ENCODE measurements at places on chromosomes 1 and 21.

- no peak for DNase-seq
Measured at GRCh38 chr1:15735304-15736037, 587 bp upstream of the SLC25A34 start.

DNA sequence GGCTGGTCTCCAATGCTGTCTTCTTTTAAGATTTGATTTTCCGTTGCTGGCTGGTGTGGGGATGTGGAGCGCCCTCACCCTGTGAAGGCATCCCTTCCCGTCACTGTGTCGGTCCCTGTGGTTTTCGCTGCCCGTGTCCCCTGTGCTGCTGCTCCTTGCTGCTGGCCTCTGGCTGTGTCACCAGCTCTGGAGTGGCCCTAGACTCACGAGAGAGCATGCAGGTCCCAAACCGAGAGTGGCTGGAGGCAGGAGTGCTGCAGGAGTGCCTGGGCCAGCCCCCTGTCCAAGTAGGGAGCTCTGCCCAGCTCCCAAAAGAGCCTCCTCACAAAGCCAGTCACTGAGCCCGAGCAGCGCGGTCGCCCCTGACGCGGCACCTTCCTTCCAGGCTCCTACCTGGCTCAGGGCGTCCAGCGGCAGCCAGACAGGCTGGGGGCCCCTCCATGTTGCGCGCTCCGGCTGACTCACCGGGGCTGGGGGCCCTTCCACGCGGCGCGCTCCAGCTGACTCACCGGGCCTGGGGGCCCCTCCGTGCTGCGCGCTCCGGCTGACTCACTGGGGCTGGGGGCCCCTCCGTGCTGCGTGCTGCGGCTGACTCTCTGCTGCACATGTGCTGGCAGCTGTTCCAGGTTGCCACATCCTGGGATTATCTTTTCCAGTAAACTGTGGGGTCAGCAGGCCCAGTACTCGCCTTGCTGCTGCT lies 106.7 kb upstream of the COL6A1 start:
- DNase-seq = peak; percentile 98

DNA sequence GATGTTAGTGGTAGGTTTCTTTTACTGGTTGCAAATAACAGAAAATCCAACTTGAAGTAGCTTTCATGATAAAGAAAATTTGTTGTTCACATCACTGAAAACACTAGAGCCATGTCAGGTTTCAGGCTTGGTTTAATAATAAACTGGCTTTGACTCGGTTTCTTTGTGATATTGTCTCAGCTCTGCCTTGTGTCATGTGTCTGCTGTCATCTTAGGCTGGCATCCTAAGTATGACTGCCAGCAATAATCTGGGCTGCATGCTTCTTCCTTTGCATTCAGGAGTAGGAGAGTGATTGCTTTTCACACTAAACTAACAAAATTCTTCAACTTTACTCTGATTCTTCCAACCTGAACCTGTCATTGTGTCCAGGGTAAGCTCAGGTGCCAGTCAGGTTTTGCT lies 474.0 kb upstream of the B3GALT2 start:
- DNase-seq = no peak

DNA sequence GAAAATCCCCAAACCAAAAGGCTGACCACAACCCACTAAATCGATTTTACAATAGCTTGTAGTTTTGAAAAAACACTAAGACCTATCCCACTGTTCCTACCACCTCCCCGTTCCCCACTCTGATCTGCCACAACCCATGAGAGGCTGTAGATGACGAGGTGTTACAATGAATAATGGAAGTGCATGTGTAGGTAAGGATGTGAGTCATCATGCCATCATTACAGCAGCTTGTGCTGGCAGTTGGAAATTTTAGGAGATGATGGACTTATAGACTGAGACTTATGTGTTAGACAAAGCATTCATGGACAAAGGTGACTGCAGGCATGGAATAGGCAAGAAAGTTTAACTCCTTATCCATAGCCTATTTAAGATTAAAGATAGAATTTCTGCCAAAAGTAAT lies 184.7 kb upstream of the CACYBP start:
- DNase-seq = peak; percentile 28

DNA sequence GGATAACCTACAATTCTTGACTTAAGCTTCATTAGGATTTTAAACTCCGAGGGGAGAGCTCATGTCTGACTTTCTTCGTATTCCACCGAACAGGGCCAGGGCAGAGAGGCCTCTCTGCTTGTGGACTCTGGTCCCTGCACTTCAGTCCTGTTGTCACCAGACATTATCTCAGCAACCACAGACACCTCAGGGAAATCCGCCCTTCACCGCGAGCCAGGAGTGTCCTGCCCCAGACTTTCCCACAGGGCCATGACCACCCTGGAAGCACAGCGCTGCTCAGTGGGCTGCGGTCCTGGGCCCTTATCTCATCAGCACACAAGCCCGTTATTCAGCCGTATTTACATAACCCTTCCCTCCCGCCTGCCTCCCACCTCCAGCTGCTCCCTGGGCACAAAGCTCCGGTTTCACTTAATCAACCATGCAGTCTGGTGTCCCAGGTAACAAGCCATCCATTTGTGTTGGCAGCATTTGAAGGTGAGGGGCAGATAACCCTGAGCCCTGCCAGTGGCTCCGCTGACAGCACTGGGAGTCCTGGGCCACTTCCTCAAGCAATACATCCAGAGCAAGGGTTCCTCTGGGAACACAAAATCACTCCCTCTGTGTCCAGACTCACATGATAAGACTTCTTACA lies 122.8 kb upstream of the RAB4A start:
- DNase-seq = peak; percentile 72

DNA sequence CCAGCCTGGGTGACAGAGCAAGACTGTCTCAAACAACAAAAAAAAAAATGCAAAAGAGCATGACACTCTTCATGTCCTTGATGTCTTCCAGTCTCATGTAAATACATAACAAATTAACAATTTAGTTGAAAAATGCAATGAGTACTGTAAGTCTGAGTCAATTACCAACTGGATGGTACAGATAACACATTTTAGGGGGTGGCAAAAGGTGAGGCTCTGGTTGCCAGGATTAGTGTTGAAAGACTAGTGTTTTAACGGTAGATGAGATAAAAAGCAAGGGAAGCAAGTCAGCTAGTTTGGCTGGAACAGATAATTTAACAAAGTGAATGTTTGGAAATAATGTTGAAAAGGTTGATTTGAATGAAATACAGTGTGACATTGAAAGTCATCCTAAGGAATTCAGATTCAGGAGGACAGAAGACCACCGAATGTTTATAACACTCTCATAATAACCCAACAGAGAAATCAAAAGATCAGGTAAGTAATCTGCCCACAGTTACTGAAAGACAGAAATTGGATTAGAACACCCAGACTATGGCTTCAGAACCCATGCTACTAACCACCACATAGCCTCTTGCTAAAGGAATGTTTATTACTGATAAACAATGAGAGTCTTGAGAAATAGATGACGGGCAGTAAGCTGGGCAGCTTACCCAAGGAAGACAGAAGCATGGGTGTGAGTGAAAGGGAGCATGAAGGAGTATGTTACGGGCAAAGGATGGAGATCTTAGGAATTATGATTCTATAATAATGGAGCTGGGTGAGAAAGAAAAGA lies 312.4 kb downstream of the HMCN1 start:
- DNase-seq = peak; percentile 82

GRCh38 chr1:116415699-116416533 lies 42.9 kb downstream of the ATP1A1 start:
- DNase-seq = peak; percentile 61

DNA sequence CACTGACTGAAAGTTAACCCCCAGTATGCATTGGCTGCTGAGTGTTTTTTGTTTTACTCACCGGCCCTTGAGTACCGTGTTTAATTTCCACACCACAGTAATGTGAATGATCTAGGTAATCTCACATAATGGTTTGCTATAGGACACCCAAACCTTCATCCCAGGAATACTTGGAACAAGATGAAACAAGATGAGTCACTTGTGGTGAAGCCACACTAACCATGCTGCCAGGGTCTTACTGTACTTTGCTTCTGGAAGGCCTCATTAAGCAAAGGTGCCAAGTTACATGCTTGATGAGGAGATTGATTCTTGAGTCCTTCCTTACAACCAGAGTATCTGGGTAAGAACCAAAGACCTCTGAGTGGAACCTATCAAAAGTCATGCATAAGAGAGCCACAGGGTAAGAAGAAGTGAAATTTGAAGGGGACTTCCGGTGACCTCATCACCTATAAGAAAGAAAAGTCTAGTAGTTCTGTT lies 163.3 kb downstream of the NRIP1 start:
- peak; percentile 84 for DNase-seq

DNA sequence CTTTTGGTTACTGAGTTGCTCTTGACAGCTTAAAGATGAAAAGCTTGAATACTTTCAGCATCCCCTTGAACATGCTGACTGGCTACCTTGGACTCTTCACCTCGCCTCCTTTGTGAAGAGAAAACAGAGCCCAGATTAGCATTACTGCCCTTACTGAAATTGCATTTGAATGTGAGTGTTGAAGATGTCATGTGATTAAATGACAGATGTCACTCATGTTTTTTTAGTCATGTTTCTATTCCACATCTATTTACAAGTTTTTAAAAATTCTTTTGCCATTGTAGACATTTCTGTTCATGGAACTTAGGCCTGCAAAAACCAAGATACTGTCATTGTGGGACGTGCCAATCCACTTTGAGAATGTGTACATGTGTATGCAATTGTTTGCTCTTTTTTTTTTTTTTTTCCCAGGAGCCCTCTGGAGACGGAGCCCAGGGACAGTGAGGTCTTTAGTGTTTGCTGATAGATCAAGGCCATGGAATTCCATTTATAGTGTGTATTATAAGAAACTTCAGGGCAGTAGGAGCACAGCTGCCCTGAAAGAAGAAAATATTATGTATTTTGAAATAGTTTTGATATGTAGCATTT lies 25.7 kb upstream of the IVNS1ABP start:
- DNase-seq = no peak

- no peak for DNase-seq
Measured at GRCh38 chr1:247440001-247440620, 17.8 kb downstream of the OR2B11 start.

- no peak for DNase-seq
Measured at GRCh38 chr1:150280138-150280707, 2.1 kb upstream of the CIART start.

DNA sequence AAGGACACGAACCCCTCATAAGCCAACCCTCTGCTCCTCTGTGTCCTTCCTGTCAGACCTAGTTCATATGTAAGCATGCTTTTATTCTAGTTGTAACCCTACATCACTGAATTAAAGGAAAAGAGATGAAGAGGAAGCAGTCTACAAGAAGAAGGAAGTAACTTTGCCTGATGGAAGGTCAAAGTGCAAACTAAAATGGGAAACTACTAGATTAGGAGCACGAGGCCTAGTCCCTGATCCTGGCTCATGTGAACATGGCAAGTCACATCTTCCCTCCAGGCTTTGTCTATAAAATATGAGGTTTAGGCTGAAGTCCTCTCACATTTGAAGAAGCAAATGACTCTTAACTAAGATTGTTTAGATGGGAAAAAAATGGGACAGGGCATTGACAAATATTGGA lies 13.2 kb downstream of the ZMYND12 start:
- no peak for DNase-seq

GRCh38 chr1:65027666-65028358 lies 61.5 kb upstream of the JAK1 start:
- DNase-seq = peak; percentile 11

- DNase-seq = no peak
Measured at GRCh38 chr1:39378377-39378776, 113.1 kb upstream of the BMP8A start.

GRCh38 chr1:234743791-234744611 lies 134.0 kb upstream of the IRF2BP2 start:
- DNase-seq = no peak

DNA sequence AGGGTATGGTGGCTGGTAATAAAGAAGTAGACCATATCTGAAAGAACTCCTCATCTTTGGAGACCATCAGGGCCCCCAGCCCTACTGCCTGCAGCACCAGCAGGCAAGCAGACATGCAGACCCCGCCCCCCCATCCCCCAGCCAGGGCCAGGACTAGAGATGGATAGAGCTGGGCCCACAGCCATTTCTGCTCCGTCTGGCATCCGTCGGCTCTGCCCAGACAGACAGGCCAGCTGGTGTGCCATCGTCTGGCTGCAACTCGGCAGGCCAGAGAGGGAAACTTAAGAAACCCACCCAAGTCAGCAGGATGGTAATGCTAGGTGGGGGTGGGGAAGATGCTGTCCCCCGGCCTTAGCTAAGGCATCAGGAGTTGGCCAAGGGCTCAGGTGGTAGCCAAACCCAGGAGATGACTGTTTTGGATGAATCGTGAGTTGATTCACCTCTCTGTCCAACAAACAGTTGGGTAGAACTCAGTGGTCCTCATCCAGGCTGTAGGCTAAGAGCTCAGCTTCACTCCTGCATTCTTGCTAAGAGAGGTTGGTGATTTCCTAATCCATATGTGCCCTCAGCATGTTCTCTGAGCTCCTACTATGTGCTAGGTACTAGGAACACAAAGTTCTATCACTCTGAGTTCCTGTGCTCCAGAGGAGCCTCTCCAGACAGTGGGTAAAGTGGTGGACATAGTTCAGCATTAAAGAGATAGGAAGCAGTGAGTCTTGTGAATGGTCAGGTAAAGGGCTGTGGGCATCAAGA lies 23.2 kb upstream of the TMEM222 start:
- peak; percentile 5 for DNase-seq

GRCh38 chr21:31493350-31493880 lies 149.4 kb upstream of the TIAM1 start:
- DNase-seq = no peak

DNA sequence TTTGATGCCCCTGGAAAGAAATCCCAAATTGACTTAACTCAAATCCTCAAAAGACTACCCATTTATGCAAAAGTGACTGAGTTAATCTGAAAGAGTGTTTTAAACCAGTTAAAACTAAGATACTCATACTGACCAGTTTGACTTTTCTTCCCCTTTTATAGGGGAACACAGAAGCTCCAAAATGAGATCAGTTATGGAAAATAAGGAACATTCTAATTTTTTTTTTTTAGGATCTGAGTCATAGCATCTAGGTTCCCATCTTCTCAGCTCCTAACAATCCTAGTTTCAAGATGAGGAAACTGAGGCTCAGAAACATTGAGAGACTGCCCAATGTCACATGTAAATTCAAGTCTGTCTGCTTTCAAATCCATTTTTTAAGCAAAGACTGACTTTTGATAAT lies 231.1 kb upstream of the RUNX1 start:
- no peak for DNase-seq

GRCh38 chr1:185969524-185969991 lies 235.4 kb downstream of the HMCN1 start:
- DNase-seq = peak; percentile 58

DNA sequence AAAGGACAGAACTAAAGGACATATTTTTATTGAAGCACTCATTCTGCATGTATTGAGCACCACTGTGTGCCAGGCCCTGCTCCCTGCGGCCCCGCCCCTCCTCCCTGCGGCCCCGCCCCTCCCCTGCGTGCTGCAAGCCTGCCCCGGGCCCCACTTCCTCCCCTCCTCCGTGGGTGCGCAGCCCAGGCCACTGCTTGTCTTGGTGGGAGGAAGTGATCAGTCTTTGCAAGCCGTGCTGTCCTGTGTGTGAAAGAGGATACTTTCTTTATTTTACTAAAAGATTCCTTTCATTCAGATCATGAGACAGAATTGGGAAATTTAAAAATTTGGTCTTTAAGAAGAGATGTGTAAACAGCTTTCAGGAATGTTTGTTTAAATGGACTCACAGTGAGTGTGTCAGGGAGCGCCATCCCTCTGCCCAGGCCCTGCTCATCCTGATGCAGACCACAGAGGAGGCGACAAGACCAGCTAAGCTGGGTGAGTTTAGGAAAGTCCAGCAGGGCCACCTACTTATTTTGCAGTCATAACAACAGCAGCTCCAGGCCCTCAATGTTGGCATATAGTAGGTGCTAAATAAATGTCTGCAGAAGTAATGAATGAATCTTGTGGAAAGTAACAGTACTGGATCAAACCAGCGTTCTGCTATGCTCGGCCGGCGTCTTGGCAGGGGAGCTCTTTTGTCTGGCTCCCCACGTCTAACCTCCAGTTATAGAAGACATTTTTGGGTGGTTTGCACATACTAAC lies 88.3 kb upstream of the SELENON start:
- DNase-seq = peak; percentile 58

GRCh38 chr21:41326414-41327080 lies 9.9 kb downstream of the FAM3B start:
- DNase-seq = no peak
